ENCODE measurements at places on chromosomes 4 and X. TPM values are rescaled to one million over a fixed set of nuclear protein-coding genes. Genes with fewer than 3 reads are reported as not detected.

DNA sequence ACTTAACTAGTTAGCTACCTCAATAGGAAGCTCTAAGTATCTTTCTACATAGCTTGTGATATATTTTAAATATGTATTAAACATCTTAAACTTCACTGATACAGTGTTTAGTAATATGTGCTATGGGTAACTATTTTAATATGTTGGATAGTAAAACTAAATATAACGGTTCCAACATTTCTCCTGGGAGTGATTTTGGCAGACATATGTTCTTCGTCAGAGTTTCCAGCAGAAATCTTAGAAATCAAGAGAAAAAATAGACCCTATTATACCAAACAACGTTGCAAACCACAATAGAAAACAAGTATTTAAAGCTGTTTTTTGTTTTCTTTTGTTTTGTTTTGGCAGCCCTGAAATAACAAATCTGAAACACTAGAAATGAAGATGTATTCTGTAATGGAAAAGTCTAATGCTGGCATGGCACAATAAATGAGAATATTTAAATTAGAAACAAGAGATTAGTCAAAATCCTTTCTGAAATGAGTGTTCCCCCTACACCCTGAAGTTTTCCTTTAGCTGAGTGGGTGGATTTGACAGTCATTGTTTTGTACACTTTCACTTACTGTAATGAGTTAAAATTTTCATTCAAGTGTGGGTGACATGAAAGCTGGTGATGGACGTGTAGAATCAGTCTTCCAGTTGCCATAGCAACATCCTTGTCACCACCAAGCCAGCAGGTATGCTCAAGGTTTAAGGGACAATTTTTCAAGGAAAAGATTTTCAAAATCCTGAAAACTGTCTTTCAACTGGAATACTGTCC, 233.5 kb downstream of the SCFD2 start:
- DNase-seq: no peak

The BEND2 gene
- not detected for total RNA-seq

DNA sequence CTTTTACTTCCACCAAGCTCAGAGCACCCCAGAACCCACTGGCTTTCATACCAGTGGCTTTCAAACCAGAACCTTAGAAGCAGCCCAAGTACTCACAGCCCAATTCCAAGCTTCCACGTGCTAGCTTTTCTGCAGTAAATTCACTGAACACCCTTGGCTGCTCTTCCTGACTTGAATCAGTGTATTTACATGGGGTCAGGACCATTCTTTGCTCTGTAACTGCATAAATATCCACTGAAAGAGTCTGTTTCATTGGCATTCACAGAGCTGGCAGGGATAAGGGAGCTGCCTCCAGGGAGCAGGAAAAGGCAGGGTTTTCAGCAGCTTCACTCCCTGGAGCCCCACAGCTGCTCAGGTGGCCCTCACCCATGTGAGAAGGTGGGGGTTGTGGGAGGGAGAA, 43.8 kb downstream of the RAI2 start:
- DNase-seq: no peak

GRCh38 chr4:149841686-149842085, 26.0 kb upstream of the IQCM start:
- no peak for DNase-seq

GRCh38 chr4:156738766-156739165, 232.8 kb downstream of the PDGFC start:
- DNase-seq: no peak

DNA sequence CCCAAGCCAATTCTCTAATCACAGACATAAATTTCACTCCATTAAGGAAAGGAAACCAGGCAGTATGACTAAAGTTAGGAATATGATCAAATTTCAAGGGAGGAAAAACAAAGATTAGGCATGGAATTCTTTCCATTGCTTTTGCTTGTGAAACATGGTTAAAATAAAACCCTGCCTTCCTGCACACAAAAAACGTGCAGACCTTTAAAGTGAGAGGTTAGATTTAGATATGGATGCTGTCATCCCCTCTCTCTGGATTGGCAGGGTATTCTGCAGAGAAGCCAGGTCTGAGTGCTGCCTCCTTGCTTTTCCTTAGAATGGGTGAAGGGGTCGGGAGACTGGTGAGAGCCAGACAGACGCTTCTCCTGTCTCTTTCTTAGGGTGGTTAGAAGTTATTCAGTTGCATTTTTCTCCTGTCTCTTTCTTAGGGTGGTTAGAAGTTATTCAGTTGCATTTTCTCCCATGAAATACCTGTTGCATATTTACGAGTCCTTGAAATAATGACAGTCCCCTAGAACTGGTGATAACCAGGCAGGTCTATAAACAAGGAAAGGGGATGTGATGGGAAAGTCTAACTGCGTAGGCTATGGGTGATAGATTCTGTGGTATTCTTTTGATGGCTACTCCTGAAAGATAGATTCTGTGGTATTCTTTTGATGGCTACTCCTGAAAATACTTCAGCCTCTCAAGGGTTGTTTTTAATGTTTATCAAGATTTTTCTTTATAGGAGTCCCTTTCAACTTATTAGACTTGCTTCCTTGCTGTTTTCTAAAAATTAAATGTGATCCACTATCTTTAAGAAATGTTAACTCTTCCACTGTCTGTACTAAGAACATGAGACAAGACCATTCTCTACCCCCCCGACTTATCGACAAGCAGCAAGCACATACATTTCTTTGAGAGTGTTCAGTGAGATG, 163.6 kb downstream of the SPRY1 start:
- no peak for DNase-seq

GRCh38 chrX:131734621-131735020, 190.7 kb downstream of the OR13H1 start:
- no peak for DNase-seq

- DNase-seq: no peak
Observed at GRCh38 chr4:152991398-152991797, 55.3 kb downstream of the FHDC1 start.

DNA sequence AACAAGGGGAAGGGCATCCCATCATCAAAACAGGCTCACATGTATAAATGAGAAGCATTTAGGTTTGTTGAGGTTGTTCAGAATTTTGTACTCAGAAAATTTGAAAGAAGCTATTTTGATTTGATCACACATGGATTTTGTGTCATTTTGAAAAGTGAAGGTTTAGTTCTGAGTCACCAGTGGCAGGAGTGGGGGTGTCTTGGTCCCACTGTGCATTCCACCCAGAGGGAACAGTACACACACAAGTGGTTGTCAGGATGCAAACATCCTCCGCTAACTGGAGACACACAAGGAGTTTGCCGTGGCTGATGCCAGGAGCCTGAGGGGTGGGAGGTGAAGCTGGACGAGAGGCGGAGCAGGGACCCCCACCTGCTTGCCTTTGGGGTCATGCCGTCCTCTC, 198.2 kb upstream of the PSAPL1 start:
- DNase-seq: no peak

GRCh38 chrX:29397506-29397905, 810.3 kb downstream of the IL1RAPL1 start:
- no peak for DNase-seq

The NUDT10 gene
- 1.3 TPM for total RNA-seq

GRCh38 chr4:118683513-118683912, 1.7 kb upstream of the METTL14 start:
- DNase-seq: no peak

The MYL5 gene
- total RNA-seq: 12.1 TPM

- no peak for DNase-seq
Observed at GRCh38 chr4:84750260-84750959, 167.5 kb downstream of the CDS1 start.

The SCFD2 gene
- 22.8 TPM for total RNA-seq

- no peak for DNase-seq
Observed at GRCh38 chr4:54016504-54016903, 47.9 kb downstream of the CHIC2 start.

DNA sequence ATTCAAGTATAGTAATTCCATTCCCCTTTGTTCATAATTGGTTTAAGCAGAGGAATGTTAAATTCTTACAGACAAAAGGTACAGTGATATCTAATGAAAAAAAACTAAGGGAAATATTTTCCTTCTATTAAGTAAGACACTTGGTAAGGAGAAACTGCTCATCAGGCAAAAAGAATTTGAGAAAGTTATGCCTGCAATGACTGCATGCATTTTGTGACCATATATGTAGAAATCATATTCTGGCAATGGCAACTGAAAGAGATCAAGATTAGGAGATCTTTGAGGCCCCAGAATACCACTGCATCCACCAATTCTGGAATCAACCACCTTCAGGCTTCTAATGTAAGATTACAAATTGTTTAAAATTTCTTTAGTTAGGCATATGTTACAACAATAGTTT, 364.8 kb downstream of the PCDH10 start:
- DNase-seq: no peak

The NPY1R gene
- total RNA-seq: 61.0 TPM

DNA sequence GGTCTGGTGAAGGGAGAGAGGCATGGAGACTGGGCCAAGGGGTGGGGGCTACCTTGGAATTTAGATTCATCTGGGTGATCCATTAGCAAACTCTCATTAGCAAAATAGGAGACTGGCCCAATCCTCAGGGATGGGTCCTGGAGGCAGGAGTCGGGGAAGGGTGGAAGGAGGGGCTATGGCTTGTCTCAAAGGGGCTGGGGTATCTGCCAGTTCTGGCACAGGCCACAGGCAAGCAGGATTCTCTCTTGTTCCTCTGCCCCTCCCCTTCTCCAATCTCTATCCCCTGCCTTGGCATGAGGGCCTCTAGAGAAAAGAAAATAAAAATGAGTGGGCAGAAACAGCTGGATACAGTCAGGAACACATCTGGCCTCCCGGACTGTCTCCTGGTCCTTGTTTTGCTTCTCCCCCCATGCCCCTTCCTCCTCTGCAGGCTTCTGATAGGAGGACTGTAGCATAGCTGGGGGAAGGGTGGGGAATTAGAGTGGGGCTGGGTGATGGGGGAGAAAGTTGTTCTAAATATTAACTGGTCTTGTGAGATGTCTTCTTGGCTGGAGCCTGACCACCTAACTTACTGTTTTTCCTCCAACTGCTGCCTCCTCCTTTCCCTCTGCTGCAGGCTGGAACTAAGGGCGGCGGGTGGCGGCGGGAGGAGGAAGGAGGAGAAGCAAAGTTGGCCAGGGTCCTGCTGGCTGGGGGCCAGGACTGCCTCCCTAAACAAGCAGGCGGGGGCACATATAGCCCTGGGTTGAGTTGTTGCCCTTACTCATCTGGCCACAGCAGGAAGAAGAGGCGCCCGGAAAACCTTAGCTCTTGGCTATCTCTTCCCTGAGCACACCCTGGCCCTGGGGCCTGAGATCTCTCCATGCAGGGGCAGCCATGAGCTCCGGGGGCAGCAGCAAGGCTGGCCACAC, 53.3 kb upstream of the LAS1L start:
- peak; percentile 73 for DNase-seq

The BST1 gene
- total RNA-seq: 16.6 TPM

The STBD1 gene
- 8.8 TPM for total RNA-seq

DNA sequence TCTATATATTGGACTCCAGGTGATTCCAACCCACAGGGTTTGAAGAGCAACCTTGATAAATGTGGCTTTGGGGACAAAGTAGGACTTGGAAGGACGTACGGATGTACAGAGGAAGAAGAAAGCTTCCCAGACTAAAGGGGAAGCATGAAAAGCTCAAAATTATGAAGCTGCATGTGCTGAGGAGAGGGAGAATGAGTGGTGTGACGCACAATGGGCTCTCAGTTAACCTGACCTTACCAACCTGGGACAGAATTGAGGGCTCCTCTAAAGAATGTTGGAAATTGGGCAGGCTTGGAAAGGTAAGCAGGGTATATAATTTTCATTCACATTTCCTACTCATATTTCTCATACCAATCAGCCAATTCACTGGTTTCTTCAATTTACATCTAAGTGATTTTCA, 10.5 kb upstream of the TIGD2 start:
- DNase-seq: no peak

GRCh38 chrX:3963980-3964379, 250.5 kb upstream of the PRKX start:
- no peak for DNase-seq

The ASMT gene
- not detected for total RNA-seq

DNA sequence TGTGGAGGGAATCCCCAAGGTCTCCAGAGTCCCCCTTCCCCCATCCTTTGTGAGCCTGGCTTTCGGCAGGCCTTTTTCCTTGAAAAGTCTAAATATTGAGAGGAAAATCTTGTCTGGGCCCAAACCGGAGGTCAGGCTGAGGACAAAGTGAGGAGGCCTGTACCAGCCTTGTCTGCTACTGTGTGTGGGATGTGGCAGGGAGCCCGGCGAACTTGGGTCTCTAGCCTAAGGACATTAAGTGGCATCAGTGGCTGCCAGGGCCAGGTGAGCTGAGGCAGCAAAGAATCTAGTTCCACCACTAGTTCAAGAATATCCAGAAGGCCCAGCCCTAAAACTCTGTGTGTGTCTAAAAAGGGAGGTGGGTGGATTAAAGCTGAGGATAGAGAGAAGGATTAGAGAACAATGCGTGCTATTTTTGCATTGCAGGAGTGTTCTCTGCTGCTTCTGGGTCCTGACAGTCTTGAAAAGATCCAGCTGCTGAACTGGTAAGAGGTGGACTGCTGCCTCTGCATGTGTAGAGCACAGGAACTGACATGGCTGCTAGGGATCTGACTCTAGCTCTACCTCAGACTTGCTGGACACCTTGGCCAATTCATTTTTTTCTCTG, 1.2 kb upstream of the AMER1 start:
- no peak for DNase-seq

DNA sequence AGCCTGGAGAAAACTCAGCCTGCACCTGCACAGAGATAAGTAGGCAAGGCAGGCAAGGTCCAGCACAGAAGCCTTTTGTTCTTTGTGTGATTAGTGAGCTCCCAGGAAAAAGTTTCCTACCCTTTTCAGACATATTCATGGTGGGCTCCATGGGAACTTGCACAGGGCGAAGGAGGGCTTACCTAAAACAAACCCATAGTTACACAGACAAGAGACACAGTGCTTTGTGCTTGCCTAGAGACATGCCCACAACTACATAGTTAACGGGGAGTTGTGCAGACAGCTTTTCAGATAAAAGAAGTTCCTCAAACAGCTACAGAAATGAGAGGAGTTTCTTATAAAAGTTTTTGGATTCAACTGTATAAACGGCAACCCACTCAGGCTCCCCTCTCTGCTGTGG, 180.5 kb downstream of the GLUD2 start:
- no peak for DNase-seq

The TIGD4 gene
- total RNA-seq: 0.66 TPM

- no peak for DNase-seq
Observed at GRCh38 chrX:17442898-17443297, 67.9 kb downstream of the NHS start.

- DNase-seq: no peak
Observed at GRCh38 chr4:169899295-169899694, 126.9 kb downstream of the MFAP3L start.

DNA sequence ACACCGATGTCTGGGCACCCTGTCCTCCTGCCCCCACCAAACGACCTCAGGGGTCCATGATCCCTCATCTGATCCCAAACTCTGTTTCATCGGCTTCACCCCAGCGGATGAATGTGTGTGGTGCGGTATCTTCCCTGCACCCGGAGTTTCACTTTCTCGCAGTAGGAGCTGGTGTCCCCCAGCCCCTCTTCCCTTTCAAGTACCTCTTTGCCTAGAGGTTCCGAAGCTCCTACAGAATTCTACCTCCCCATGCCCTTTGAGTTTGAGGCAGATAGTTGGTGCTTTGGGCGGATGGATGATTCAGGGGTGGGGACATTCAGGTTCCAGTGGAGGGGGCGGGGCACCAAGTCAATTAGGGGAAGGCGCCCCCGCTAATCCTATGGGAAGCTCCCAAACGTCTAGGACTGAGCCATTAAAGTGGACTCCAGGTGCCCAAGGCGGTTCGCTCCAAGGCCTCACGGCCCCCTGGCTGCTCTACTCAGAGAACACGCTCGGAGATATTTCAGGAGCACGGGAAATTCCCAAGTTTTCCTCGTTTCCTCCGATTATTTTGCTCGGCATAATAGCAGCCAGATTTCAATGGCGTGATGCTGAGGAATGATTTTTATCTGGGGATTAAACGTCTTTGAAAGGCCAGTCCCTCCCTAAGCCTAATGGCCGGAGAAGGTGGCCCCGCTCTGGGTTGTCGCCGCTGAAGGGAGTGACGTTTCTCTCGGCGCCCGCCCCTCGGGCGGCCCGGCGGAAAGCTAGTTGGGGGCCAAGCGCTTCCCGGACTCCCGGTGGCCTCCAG, 1.3 kb downstream of the MSX1 start:
- no peak for DNase-seq
